CD4-positive, alpha-beta T cell treated with Interleukin-1 beta for 1 hour (primary cell): ENCODE measurements at places on chromosomes 12 and 14.
A peak's percentile ranks its signal among the peaks of the same experiment; 100 is the strongest.

DNA sequence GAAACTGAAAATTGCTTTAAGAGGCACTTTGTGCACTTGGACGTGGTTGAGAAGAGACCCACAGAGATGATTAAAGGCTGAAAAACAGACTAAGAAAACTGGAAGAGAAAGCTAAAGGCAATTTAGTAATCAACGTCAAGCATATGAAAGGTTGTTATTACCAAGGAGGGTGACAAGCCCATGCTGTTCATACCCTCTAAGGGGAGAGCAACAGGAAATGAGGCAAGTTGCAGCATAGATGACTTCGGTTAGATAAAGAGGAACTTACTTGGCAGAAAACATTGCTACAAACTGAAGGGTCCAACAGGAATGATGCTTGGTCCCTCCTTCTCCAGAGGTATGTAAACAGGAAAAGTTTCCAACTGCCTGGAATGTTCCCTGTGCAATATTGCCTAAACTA is 107.8 kb downstream of the DUSP6 start:
- peak; percentile 44 for DNase-seq

- peak; percentile 23 for DNase-seq
Measured at GRCh38 chr14:24705840-24706239, 71.8 kb upstream of the GZMB start.

DNA sequence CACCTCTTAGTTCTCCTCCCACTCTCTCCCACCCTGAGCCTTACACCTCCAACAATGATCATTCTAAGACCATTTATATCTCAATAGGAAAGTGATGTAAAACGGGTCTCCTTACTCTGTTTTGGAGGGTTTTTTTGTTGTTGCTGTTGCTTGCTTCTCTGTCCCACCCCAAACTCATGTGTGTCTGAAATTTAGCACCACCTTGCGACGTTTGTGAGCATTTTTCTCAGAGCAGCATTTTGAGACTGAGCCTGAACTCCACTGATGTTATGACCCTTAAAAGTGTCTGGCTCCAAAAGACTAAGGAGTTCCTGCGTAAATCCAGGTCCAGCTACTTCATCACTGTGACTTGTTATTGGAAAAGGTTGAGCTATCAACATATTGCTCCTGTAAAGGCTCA is 155.0 kb downstream of the DAD1 start:
- DNase-seq = no peak

DNA sequence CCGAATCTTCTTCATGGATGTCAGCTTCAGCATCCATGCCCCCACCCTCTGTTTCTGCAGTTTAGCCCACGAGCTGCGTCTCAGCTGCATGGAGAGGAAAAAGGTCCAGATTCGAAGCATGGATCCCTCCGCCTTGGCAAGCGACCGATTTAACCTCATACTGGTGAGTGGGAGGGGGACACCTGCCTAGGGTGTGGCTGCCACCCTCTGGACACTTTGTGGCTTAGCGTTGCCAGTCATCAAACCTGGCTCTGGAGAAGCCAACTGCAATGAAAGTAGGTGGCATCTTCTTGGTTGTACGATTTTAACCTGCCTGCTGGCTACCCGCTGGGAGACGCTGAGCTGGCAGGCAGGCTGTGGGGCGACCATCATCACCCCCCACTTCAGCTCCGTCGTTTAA is 16.7 kb downstream of the DCAF4 start:
- no peak for DNase-seq

GRCh38 chr12:1594006-1594260 is 448 bp downstream of the FBXL14 start:
- no peak for DNase-seq

DNA sequence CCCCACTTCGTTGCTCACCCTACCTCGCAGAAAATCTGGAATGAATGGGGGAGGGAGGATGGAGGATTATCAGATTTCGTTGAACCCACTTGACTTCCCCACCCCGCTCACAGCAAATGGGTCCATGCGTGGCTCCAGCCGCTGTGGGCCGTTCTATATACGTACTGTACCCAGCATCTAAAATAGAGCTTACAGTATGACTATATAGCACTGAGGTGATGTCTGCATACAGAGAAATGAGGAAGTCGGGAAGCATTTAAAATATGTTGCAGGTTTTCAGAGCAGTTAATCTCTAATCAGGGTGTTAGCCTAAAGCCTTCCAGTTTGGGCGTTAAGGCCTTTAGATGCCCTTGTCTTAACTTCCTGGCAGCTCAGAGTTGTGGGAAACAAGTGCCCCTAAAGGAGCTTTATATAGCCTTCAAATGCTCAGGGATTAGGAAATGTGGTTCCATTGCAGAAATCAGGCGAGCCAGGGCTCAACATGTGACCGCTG is 1.4 kb downstream of the BICDL1 start:
- DNase-seq = no peak

DNA sequence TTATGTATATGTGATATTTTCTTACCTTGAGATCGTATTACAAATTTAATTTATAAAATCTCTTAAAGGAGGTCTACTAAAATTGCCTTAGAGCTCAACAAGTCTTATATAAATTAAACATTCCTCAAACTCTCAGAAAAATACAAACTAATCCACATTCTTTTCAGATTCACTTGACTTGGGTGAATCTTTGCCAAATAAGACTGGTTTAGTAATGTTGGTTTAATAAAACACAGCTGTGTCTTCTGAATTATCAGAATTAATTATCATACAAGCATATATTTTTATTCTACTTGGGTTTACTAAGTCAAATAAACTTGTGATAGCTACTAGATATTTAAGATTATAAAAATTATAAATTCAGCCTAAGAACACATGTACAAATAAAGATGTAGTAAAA is 13.3 kb downstream of the GLIPR1L2 start:
- no peak for DNase-seq
